ENCODE measurements at places on chromosomes 11 and 22.

DNA sequence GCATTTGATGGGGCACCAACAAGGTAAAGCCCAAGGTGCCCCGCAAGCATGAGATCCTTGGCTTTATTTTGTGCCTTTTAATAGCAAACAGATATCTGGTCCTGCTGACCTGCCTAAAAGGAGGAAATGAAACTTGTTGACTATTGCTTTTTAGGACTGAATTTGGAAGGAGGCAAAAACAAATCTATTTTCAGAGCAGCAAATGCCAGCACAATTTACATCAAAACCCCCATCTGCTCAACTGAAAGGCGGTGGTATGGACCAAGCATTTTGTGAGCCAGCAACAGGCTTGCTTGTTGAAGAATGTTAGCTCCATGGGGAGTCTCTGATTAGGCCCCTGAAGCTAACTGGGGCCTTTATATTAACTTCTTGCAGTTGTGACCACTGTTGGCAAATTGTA, 192.6 kb upstream of the E2F8 start:
- no peak for DNase-seq

- DNase-seq = no peak
Measured at GRCh38 chr11:124895471-124895971, 2.1 kb downstream of the ROBO4 start.

GRCh38 chr11:10331548-10332289, 26.8 kb downstream of the ADM start:
- DNase-seq = no peak

DNA sequence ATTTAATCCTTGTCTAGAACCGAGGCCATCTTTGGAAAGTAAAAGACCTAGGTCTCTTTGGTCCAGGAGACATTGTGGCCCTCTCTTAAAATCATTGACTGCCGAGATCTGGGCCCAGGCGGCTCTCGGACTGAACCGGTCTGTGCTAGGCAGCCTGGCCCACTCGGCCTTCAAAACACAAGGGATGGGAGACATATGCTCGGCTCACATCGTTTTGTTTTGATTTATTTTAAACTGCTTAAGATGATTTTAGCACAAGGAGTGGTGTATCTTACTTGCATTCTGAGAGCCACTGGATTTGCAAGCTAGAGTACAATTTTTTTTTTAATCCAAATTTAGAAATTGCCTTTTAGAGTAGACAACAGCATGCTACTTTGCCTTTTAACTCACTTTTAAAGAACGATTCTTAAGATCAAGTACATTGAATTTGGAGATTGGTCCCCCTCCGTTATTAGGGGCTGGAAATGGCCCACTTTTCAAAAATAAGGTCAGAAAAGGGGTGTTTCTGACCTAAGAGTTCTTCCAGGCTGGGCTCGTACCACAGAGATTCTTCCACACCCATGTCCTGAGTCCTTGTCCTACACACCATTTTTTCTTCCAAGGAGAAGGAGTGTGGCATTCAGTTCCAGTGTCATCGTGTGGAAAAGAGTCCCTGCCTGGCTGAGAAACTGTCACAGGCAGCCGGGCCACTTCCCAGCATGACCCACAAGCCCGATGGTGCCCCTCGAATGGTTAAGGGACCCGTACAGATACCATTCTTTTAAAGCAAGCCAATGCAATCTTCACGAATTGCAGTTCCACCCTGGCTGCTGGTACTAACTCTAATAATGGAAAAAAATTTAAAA, 80.5 kb upstream of the WNT7B start:
- no peak for DNase-seq

DNA sequence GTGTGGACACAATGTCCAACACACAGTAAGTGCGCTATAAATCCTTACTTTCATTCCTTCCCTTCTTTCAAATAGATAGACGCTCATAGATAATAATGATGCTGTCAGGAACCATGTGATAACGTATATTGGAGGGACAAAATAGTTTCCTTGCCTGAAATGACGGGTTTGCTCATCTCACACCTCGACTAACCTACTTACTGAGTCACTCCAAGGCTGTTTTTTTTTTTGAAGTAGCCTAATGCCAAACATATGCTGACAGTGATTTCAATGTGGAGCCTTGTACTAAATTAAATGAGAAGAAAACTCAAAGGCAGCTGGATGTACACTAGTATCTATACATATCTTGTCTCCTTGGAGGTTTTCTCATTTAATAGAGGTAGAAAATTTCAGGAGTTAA, 400.5 kb downstream of the NELL1 start:
- DNase-seq = no peak

- no peak for DNase-seq
Measured at GRCh38 chr22:35014812-35015211, 51.1 kb upstream of the ISX start.

DNA sequence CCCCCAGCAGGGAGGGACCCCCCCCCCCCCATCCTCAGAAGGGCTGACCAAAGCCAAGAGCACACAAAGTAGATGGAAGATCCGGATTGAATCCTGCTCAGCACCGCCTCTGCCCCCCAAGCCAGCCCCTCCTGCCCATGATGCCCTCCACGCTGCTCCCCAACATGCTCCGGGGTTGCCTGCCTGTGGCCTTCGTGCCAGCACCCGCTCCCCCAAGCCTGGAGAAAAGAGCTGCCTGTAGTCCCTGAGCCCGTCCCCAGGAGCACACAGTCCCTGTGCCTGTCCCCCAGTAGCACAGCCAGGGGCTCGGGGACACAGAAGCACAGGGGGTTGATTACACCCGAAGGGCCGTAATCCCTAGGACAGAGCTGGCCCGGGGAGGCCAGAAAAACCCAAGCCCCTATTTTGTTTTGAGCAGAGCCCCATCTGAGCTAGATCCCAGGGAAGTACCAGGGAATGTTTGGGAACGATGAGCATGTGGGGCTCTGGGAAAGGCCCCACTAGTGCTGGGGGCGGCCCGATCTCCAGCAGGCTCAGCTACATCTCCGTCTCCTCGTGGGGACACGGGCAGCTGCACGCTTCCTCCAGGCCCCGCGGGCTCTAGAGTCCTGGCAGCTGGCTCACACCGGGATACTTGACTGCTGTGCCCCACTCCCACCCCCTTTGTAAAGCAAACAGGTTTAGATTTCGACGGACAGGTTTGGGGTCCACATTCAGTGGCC, 66.7 kb downstream of the PHF21B start:
- no peak for DNase-seq

GRCh38 chr11:126415669-126416420, 60.4 kb downstream of the ST3GAL4 start:
- DNase-seq = no peak

- DNase-seq = no peak
Measured at GRCh38 chr11:10762913-10763421, 11.9 kb downstream of the CTR9 start.

- DNase-seq = no peak
Measured at GRCh38 chr11:1391165-1392075, 1.7 kb downstream of the BRSK2 start.

DNA sequence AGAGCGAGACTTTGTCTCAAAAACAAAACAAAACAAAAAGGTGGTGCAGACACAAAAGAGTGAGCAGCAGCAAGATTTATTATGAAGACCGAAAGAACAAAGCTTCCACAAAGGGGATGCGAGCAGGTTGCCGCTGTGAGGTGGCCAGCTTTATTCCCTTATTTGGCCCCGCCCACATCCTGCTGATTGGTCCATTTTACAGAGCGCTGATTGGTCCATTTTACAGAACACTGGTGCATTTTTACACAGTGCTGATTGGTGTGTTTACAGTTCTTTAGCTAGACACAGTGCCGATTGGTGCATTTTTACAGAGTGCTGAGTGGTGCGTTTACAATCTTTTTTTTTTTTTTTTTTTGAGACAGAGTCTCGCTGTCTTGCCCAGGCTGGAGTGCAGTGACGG, 77.4 kb downstream of the CECR2 start:
- no peak for DNase-seq

DNA sequence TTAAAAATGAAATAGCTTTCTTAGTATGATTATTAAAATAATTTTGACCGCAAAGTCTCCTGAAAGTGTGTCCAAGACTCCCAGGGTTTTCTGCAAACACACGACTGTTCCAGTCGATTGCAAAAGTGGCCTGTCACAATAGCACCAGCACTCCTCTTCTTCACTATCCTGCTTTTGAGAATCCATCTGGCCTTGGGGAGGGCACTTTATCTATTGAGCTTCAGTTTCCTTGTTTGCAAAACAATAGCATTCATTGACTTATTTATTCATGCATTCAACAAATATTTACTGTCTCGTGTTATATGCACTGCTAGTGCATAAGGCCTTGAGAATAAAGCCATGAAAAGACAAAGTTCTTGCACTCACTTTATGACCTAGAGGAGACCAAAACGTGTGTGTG, 96.2 kb upstream of the NTM start:
- DNase-seq = no peak

DNA sequence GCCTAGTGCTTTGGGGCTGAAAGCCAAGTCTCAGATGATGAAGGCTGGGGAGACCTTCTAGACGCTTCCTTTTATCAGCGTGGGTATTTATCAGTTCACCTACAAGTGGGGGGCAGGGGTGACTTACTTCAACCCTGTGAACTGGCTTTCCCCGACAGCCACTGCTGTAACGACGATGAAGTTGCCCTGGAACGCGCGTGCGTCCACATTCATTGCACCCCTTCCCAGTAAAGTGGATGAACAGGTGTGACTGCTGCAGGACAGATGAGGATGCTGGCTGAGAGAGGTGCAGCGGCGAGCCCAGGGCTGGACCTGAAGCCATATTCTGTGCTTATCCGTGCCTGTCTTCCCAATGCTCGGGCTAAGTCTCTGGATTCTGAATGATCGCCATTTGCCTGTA, 1122.3 kb downstream of the TBC1D22A start:
- DNase-seq = no peak

DNA sequence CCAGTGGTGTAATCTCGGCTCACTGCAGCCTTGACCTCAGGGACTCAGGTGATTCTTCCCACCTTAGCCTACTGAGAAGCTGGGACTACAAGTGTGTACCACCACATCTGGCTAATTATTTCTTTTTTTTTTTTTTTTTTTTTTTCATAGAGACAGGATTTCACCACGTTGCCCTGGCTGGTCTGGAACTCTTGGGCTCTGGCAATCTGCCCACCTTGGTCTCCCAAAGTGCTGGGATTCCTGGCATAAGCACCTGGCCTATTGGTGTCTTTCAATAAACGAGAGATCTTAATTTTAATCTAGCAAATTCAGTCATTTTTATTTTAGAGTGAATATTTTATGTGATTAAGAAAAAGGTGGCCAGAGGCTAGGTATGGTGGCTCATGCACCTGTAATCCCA, 40.1 kb downstream of the DGCR2 start:
- DNase-seq = no peak

DNA sequence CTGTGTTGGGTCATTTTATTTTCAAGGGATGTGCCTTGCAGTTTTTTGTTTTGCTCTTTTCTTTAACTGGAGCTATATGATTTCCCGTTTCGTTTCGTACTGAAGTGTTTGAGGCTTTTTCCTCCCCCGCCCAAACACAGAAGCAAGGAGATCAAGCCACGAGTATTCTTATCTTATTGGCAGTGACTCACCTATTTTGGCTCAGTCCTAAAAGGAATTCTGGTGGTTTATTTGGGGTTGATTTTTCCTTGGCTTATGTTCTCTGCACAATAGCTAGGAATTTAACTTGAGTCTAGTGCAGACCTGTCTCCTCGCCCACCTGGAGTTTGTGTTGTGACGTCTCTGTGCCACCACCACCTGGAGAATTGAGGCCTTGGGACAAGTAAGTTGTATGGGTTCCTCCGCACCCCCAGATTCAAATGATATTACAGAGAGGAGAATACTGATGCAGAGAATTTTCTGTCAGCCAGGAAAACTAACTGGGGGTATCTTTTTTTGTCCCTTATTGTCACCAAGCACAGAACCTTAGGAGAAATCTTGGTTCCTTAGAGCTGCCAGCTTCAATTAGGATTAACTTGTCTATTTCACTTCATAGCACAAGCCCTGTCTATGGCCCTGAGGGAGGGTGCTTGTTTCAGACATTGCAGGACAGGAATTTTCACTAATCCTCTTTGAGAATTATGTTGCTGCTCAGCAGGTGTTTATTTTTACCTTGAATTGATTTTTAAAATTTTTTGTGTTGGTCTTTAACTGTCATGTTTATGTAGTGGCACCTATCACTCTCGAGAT, 90.4 kb upstream of the BIRC3 start:
- no peak for DNase-seq

- DNase-seq = no peak
Measured at GRCh38 chr11:118320515-118320914, 16.0 kb downstream of the CD3E start.

GRCh38 chr11:115317277-115318185, 186.7 kb downstream of the CADM1 start:
- no peak for DNase-seq
